Stimulated activated CD8-positive, alpha-beta memory T cell treated with anti-CD3 and anti-CD28 coated beads, Interleukin-12 subunit alpha, Interleukin-12 subunit beta, amount 100 ng/mL, for 4 hours (primary cell): ENCODE measurements at places on chromosomes 13 and 19.
A peak's percentile ranks its signal among the peaks of the same experiment; 100 is the strongest.

- DNase-seq, result no peak
Measured at GRCh38 chr13:100209857-100210825, 121.2 kb downstream of the PCCA start.

DNA sequence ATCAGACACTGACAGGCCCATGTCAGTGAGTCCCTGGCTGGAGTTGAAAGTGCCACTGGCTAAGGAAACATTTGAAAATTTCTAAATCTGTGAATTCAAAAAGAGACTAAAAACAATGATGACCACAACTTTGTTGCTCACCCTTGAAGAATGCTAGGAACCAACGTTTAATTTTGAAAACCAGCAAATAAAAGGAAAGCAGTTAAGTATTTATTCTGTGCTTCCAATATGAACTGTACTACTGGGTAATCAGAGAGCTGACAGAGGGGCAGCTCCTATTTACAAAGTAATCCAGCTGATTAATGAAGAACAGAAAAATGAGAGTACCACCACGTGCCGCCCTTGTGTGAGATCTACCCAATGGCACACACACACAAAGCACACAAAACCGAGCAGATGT is 44.7 kb upstream of the LATS2 start:
- DNase-seq, result no peak

- peak; percentile 23 for DNase-seq
Measured at GRCh38 chr13:51818781-51819511, 15.0 kb upstream of the DHRS12 start.

GRCh38 chr13:113759525-113760137 is 605 bp downstream of the TMEM255B start:
- no peak for DNase-seq

- no peak for DNase-seq
Measured at GRCh38 chr13:104837756-104838155, 1697.7 kb downstream of the EFNB2 start.

DNA sequence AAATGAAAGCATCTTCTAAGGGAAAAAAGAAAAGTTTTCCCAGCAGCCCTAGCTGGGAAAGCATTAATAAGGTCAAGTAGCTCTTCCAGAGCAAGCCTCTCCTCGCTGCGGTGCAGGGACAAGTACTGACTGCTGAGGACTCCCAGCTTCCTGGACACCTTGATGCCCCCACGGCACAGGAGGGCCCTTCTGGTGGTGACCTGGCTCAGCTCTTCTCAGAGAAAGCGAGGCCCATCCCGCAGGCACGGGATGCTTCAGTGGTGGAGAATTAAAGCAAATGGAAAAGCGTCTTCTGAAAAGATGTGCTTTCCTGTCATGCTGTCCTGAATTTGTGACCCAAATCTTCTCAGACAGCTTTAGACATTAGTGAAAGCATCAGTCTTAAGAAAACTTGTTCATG is 38.8 kb upstream of the LATS2 start:
- DNase-seq, result no peak

DNA sequence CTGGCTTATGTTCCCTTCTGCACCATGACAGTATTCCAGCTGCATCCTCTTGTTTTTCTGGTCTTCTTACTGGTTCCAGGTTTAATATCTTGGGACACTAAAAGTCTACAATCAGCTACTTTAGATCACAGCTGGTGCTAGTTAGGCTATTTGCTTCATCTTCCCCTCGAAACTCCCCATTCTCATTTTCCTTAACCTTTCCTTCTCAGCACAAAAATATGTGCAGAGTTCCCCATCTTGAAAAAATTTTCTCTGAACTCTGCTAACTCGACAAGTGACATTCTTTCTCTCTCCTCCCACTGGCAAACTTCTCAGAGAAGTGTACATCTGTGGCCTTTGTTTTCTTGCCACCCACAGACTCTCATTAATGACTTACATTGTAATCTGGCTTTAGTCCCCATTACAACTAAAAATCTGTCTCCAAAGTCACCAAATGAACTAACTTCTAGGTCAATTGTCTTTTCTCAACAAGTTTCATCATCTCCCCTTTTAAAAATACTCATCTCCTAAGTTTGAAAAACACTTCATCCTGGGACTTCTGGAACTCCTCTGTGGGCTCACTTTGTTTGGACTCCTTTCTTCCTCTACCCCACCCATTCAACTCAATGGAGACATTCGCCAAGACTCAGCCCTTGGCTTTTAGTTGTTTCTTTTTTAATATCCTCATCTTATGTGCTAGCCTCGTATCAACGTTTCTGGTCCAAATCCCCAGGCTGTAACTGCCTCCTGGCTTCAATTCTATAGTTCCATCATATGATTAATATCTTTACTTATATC is 7.1 kb upstream of the KL start:
- no peak for DNase-seq

- peak; percentile 53 for DNase-seq
Measured at GRCh38 chr19:9793071-9793591, 24.6 kb upstream of the ZNF846 start.

GRCh38 chr19:1073956-1074517 is 7.1 kb downstream of the ARHGAP45 start:
- no peak for DNase-seq

DNA sequence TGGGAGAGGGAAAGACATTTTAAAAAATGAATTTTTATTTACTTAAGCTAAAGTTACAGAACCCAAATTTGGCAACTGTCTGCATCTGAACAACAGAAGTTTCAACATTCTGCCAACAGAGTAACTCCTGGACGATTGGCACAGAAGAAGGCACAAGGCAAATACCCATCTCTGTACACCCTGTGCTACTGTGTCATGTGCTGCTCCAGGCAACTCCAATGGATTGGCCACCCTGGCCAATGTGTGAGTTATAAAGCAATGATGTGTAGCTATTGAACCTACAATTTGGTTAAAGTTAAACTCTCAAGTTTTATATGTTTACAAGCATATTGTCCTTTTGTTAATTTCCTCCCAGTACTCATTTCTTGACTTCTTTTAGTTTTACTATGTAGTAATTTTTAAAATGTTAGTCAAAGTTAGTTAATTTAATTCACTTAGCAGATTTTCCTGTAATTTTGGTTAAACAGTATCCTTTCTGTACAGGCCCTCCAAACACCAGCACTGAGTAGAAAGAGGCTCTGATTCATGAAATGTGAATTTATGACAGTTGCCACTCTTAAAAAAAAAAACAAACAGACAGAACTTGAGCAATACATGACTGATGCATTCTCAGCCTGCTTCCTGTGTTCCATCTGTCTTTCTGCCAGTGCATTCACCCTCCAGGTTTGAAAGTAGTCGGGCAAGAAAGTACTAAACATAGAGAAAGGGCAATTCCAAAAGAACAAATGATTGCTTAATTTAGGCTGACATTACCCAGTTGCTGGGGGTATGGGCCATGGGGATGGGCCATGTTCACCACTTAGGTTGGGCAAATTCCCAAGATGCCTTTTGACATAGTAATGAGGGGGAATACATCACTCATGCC is 5.9 kb downstream of the STARD13 start:
- no peak for DNase-seq
